ENCODE measurements at places on chromosomes 13 and 19.
A peak's percentile ranks its signal among the peaks of the same experiment; 100 is the strongest.

DNA sequence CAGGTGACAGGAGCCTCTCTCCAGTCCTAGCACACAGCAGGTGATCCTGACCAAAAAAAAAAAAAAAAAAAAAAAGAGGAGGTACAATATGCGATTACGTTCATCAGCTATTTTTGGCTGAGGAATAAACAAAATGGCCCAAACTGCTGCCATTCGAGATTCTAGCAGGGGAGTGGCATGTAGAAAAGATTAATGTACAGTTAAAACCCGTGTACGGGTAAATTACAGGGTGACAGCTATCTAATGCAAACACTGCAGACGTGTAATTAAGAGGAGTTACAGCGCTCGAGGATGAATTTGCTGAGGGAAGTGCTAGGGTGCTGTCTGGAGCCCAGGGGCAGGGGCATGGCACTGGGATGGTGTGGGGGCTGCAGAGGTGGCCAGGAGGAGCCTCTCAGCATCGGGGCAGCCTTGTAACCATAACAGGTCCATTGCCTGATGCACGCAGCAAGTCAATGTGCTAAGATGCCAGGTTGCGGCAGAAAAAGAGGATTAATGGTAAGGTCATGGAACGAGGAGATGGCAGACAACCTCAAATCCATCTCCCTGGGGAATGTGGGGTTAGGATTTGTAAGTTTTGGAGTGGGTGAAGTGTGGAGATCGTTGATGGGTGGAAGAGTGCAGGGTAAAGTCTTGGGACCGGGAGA, 17.4 kb downstream of the CHST8 start:
- no peak for DNase-seq

- peak; percentile 71 for DNase-seq
Observed at GRCh38 chr19:42450314-42450934, 7.7 kb upstream of the CXCL17 start.

DNA sequence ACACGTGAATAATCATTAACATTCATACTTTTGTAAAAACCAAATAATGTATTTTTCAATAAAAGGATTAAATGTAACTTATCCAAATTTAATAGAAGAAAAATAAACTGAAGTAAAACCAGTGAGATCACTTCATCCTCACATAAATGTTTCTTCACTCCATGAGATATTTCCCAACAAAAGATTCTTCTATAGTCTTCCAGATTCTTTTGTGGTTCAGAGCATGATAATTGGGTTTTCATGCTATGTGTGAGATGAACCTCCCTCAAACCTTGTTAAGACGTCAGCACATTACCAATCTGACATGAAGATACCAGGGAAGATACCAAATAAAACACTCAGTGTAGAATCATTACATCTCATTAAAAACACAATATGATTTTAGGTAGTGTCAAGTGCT, 62.9 kb upstream of the OXGR1 start:
- peak; percentile 68 for DNase-seq

DNA sequence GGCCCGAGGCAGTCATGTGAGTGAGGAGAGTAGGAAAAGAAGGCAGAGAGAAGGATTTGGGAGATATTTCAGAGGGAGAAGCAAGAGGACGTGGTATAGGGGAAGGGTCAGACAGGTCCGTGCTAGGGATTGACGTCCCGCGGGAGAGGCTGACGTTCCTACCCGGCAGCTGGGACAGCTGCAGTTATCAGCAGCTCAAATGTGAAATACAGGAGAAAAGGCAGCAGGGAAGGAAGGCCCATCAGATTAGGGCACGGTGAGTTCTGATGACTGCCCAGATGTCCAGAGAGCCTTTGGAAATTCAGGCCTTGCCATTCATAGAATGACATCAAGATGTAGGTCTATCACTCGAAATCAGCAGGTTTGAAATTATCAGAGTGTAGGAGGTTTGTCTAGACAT, 88.4 kb downstream of the IRS2 start:
- no peak for DNase-seq

DNA sequence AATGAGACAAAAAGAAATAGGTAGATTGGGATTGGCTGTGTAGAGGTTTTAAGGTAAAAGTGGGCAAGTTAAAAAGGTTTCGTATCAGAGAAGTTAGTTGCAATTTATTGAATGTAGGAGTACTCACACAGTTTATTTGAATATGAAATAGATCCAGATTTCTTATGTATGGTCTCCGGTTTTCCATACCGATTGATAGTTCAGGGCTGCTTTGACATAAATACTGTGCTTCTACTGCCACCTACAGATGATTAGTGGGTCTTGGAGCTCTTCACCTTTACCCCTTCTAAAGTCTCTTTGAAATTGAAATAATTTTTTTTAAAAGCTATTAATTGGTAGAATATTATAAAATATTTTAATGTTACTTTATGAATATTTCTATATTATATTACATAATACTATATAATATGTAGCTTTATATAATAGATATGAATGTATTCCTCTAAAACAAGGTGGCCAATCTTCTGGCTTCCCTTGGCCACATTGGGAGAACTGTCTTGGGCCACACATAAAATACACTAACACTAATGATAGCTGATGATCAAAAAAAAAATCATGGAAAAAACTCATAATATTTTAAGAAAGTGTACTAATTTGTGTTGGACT, 7.7 kb upstream of the GPR18 start:
- DNase-seq, result peak; percentile 62

GRCh38 chr13:50220938-50221337, 205.7 kb downstream of the KCNRG start:
- no peak for DNase-seq

DNA sequence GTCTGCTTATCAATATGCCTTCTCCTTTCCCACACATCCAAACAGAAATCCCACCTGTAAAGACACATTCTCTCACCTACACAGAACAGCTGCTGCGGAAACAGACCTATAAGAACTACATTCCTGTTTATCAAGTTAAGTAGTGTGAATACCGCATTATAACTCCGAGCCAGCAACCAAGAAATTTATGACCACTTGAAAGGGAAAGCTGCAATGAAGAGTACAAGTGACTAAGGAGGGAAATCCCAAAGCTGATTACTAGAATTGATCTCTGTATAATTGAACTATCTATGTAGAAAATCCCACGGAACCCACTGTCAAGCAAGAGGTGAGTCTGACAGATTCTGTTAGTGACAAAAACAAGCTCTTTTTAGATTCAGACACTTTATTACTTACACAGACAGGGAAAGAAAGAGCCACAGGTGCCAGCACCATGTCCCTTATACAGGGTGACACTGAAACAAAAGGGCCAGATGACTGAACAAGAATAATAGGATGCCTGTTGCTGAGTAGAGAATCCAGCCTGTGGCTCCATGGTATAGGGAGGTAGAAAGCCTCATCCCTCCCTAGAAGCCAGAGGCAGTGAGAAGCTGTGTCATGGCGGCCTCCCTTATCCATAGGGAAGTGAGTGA, 1.6 kb upstream of the IGFL4 start:
- DNase-seq, result no peak

DNA sequence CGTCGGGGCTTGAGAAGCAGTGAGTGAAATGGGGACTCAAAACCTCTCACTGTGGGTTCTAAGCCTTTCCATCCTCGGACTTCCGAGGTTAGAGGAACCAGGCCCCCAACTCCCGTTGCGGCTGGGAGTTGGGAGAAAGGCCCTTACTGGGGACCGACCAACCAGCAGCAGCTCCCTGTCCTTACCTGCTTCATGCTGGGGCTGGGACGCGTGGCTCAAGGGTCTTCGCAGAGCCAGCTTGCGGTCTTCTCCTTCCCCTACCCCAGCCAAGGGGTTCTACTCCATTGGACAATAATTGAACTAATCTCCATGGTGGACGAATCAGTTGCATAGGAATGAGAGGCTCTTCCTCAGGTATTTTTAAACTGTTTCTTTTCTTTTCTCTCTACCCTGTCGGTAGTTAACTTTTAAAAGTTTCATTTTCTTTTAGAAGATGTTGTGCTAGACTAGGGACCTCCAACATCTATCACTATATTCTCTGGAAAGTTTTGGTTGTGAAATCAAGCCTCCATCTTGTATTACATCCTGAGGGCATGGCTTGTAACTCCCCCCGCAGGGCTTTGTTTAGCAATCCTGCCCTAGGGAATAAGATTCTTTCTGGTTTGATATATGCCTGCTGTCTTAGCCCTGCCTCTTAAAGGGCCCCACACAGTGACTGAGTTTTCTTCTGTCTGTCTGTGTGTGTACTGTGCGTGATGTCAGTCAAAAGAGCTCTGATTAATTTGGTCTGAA, 1027.1 kb upstream of the PCDH9 start:
- peak; percentile 5 for DNase-seq

GRCh38 chr13:88464851-88465250, 793.7 kb downstream of the SLITRK5 start:
- no peak for DNase-seq

DNA sequence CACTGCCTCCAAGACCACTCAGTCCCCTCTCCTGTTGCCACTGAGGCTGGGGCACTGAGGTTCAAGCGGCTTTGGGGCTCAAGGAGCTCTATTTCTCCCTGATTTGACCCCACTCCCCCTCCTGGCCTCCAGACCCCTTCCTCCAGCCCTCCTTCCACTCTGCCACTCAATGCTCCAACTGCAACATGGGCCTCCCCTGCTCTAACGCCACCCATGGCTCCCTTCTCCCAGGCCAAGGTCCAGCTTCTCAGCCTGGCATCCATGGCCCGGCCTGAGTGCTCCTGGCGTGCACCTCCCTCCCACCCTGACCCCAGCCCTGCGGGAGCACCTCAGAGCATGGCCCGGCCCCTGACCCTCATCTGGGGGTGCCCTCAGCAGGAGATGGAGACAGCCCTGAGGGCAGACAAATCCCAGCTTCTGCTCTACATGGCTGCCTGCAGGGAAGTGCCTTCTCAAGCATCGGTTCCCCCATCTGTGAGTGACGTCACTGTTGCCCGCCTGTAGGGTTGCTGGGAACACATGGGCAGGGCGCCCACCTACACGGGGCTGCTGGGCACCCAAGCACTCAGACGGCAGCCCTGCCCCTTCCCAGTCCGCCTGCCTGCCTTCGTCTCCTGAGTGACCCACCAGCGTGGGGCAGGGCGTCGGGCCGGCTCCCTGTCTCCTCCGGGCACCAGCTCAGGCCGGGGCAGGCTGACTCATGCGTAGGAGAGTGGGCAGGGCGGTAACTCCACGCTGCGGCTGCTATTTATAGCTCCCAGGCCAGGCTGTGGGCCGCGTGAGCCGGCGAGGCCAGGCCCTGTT, 1.6 kb upstream of the DIRAS1 start:
- peak; percentile 40 for DNase-seq

- DNase-seq, result no peak
Observed at GRCh38 chr13:20125783-20126165, 35.1 kb downstream of the GJA3 start.

DNA sequence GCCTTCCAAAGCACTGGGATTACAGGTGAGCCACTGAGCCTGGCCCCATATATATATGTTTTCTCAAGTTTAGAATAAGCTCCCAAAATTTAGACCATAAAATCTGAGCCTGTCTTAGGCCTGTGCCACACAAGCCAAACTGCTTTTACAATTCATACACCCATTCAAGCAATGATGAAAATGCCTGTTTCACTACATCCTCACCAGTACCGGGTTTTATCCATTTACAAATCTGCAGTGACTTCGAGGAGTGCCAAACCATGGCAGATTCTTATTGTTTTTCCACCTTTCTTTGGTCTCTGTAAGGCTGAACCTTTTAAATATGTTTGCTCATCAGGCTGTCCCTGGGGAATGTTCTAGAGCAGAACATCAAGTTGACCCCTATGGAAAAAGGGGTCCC, 9.6 kb upstream of the NFIC start:
- DNase-seq, result no peak

DNA sequence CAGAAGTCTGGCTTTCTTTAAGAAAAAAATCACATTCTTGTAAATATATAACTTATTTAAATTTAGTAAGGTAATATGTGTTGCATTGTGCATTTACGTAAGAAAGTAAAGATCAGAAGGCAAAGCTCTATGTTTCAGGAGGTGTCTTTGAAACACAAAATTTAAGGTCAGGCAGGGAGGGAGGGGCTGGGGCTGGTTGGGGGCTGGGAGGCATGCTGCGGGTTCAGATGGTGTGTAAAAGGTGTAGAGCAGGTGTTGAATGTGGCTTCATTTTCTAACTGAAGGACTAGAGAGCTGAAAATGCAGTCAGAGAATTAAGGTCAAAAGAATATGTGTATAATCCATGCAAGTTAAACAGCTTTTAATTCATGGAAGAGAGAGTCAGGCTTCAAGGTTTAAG, 14.3 kb downstream of the FAM216B start:
- no peak for DNase-seq

DNA sequence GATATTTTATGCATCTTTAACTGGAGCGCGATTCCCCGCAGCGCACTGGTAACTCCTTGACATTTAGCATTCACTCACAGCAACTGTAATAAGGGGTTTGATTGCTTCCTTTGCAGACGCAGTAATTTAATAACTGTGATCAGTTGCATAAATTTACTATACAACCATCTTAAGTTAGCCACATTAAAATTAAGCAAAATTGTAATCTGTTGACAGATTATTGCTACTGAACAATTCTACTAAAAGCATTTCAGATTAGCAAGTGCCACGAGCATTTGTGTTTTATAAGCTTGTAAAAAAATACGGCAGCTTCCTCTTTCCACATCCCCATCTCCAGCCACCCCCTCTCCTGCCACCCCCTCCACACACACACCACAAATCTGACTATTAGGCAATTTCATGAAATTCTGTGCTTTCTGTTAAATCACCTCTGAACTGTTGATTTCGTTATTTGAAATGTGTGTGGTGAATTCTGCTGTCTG, 44.4 kb downstream of the TSHZ3 start:
- DNase-seq, result no peak

- no peak for DNase-seq
Observed at GRCh38 chr13:109836629-109837607, 50.5 kb upstream of the IRS2 start.

- DNase-seq, result no peak
Observed at GRCh38 chr19:1873524-1874473, 10.4 kb upstream of the KLF16 start.

GRCh38 chr13:45167611-45168554, 33.0 kb downstream of the KCTD4 start:
- DNase-seq, result no peak

DNA sequence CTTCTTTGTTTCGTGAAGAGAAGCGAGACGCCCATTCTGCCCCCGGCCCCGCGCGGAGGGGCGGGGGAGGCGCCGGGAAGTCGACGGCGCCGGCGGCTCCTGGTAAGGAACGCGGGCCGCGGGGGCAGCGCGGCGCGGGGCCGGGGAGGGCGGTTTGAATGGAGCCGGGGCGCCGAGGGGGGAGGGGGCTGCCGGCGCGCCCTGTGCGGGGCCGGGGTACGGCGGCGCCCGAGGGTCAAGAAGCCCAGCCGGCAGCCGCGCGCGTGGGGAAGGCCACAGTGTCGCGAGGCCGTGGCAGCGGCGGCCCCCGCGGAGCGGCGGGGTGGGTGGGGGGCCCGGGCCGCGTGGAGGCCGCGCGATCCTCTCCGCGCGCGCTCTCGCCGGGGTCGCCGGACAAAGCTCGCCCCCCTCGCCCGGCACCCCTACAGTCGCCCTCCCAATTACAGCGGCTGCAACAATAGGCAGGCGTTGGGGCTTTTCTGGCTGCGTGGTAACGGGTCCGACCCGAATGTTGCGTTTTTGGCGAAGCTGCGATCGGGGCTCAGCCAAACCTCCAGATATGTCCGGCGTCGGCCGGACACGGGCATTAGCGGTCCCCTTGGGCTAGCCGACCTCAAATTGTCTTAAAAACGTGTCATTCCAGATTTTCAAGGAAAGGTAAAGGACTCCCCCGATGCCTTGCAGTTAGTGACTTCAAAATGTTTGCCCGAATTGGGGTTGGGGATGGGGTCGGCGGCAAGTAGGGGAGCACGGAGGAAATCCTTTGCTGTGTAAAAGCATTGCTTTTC, 437 bp downstream of the SMARCA4 start:
- no peak for DNase-seq

- no peak for DNase-seq
Observed at GRCh38 chr19:58217607-58218391, 10.9 kb upstream of the ZNF544 start.

GRCh38 chr13:75299246-75299645, 182.7 kb downstream of the TBC1D4 start:
- DNase-seq, result no peak

- peak; percentile 68 for DNase-seq
Observed at GRCh38 chr19:46180701-46181387, 32.8 kb downstream of the IGFL2 start.

All from fibroblast of skin of scalp (primary cell).